Activated CD4-positive, alpha-beta T cell treated with anti-CD3 and anti-CD28 coated beads for 1 hour (primary cell): ENCODE measurements at places on chromosomes 16 and 17.

- no peak for DNase-seq
These were observed 57.8 kb downstream of the LDHD start for GRCh38 chr16:75058806-75059205.

DNA sequence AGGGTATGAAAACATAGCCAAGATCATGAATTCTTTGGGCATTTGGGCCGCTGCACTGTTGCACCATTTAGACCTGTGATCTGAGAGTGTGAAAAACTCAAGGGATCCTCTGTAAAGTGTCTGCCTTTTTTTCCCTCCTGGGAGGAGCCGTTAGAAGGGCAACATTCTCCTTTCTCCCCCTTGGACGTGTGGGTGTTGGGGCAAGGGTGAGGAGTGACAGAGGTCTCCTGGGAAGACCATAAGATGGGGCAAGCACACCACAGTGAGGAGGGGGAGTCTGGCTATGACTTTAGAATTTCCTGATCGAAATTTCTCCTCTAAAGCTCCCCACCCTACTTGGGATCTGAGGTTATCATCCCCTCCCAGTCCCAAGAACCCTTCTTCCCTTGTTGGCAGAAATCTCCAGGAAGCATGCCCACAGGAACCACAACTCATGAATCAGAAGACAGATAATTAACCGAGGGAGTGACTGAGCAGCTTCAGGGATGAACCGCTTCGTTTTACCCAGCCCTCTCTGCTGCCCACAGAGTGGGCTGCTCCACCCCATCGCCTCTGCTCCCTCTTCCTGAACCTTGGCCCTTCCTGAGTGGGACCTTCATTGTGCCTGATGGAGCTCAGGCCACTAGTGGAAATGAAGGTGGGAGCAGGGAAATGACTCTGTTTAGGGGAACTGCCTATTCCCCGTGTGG, 4.2 kb downstream of the ITGB3 start:
- DNase-seq, result no peak

DNA sequence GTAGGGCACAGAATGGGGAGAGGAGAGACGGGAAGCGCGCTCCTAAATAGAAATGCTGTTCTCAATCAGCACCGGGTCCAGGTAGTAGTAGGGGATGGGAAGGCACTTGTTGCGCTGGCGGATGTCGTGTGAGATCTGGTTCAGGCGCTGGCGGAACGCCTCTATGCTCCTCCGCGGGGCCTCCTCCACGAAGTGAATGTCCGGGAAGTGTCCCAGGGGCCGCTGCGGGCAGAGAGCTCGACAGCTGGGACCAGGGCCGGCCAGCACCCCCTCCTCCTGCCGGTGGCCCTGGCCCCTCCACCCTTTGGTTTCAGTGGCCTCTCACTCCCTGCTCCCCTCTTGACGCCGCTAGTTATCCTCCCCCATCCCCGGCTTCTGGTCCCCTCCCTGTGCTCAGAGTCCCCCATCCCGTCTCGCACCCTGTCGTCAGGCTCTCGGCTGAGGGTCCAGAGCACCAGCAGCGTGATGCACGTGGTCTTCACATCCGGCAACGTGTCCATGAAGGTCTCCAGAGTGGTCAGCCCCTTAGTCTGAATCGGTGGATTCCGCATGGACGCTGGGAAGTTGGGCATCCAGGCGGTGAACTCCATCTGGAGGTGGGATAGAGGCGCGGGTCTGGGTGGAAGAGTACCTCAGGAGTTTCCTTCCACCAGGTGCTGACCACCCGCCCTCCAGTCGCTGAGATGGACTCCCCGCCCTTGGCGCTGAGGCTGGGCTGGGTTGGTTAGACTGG, 14.6 kb downstream of the ALOX12B start:
- no peak for DNase-seq

GRCh38 chr16:54422569-54422978, 136.0 kb upstream of the IRX3 start:
- no peak for DNase-seq

DNA sequence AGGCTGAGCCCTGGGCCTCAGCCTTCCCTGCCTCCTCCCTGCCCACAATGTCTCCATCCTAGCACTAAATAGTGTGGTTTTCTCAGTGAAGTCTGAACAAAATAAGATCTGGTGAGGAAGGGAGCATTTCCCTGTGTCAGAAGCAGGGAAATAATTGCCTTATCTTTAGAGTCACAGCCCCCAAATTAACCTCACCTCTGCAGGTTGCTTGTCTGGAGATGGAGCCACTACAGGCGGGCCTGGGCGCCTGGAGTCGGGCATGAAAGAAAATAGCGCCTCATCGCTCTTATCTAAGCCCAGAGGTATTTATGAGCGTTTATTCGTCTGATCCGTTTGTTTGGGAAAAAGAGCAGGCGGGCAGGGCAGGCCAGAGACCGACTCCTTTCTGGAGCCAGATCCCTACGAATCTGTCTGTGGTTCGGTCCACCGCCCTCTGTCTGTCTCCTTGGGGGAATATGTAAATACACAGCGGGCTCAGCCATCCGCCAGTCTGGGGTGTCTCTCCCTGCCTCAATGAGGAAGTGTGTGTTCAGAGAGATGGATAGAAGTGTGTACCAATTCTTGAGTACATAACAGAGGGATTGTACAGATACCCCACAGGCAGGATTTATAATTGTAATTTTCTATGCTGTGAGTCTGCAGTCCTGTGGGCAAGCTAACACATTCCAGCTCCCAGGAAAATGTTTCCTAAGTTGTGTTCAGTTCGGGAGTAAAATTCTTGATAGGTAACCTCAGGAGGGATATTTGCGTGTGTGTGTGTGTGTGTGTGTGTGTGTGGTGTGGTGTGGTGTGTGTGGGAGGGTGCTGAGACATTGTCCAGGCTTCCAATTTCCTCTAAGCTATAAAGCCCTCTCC, 4.3 kb downstream of the HOXB6 start:
- no peak for DNase-seq

GRCh38 chr16:14965328-14965727, 9.5 kb upstream of the PDXDC1 start:
- DNase-seq, result no peak

DNA sequence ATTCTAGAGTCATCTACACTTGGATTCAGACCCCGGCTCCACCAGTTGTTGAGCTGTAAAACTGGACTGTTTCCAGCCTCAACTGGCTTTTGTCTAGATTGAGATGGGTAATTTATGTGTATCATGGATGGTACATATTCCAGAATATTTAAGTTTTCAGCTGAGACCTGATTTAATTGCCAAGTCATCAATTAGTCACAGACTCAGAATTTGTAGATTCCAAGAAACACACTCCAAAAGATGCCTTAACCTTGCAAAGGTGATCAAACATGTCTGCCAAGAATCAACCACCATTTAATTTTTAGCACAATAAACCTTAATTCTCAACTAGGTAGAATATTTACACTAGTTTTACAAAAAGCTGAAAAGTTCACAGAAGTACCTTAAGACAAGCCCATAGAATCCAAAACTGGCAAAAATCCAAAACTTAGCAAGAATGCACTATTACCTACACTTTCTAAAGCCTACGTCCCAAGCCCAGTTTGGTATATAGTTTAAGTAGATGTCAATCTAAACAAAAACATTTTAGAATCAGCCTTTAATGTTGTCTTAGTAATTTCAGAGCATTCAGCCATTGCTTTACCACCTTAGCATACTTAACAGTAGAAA, 17.7 kb downstream of the SIAH1 start:
- DNase-seq, result no peak

- no peak for DNase-seq
These were observed 41.0 kb downstream of the PAFAH1B1 start for GRCh38 chr17:2634361-2634960.

DNA sequence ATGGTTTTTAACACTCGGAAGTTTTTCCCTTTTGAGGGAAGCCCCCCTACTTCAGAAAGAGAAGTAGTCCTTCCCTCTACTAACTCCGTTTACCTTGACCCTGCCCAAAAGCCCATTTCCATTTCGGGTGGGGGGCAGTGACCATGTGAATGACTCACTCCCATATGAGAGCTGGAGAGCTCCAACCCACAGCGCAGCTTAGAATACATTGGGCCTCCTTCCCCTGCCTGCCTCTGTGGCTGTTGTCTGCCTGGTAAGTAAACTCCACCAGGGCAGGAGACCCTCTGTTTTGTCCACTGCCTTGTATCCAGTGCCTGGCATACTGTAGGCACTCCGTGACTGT, 985 bp downstream of the SGSM2 start:
- DNase-seq, result no peak

- no peak for DNase-seq
These were observed 253.3 kb downstream of the SLC39A11 start for GRCh38 chr17:72839131-72839725.

DNA sequence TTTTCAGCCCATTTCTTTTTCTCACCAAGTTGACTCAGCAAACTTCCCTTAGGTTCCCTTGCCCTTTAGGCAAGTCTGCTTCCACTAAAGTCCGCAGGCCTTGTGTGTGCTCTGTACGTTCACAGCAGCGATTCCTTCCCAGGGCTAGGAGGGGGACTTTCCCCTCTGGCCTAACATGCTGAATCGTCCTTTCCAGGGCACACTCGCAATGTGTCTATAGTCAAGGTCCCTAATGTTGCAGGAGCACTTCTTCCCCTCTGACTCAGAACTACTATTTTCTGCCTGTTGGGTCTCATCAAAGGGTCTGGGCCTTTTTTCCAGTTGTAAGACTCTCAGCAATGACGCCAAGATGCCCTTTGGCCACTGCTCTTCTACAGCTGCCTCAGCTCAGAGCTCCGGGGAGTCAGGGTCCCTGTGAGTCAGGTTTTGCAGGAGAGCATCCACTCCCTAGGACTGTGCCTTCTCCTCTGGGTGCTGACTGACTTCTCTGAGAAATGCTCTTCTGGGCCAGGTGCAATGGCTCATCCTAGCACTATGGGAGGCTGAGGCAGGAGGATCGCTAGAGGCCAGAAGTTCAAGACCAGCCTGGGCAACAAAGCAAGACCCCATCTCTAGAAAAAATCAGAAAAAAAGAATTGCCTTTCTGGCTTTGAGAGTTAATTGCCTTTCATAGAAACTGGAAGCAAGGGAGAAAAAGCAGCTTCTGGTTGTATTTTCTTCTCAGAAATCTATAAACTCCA, 64.4 kb upstream of the TBX2 start:
- DNase-seq, result no peak

DNA sequence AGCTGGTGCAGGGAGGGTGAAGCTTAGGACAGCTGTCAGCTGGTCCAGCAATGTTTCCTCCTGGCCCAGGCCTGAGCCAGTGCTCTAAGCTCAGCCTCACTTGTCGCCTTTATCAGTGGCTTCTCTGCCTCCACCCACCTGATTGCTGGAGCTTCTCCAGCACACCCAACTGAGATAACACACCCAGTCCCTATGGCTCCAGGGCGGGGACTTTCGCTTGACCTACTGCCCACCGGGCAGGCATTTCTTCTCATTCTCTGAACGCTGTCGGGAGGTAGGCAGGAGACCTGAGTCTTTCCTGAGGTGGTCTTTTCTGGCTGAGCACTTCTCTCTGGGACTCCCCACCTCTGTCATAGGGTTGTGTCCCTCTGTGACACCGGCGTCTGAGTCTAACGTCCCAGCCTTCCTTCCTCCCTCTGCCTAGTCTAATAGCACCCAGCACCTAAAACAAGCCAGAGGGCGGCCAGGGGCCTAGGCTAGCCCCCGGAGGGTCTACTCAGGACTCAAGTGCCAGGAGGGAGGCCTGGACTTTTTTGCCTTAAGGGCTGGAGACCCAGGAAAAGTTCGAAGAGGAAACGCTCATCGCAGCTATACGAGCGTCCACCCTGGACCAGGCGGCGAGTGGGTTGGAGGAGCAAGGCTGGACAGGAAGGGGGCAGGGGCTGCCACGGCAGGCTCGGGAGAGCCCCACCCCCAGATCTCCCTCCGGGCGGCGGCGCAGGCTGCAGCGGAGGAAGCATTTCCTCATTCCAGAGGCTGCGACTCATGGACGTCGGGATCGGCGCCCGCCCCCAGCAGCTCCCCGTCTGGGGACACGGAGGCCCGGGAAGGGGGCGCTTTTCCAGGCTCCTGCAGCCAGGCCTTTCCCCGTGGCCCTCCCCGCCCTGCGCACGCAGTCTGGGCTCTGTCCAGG, 756 bp downstream of the TAX1BP3 start:
- DNase-seq, result no peak

GRCh38 chr17:11144358-11145233, 96.4 kb upstream of the SHISA6 start:
- DNase-seq, result no peak

DNA sequence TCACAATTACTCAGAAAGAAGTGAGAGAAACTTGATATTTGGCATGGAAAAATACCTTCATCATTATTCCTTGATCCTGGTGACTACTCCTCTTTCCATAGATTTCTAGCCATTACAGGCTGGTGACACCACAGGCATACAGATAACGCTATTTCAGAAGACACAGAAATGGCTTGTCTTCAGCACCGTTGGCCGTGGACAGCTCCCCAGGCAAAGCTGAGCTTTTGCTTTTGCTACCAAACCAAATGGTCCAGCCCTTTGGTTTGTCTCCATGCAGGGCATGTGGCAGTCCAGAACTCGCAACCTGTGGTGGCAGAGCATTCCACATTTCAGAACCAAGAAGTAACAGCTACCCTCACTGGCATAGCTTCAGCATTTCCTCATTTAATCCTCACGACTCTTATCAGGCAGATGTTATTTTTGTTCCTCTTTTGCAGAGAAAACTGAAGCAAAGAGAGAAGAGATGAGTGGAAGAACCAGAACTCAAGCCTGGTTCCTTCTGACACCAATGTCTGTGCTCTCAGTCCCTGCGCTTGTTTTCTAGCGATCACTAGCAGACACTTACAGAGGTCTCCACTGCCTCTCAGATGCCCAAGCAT, 55.5 kb downstream of the HS3ST4 start:
- DNase-seq, result no peak

DNA sequence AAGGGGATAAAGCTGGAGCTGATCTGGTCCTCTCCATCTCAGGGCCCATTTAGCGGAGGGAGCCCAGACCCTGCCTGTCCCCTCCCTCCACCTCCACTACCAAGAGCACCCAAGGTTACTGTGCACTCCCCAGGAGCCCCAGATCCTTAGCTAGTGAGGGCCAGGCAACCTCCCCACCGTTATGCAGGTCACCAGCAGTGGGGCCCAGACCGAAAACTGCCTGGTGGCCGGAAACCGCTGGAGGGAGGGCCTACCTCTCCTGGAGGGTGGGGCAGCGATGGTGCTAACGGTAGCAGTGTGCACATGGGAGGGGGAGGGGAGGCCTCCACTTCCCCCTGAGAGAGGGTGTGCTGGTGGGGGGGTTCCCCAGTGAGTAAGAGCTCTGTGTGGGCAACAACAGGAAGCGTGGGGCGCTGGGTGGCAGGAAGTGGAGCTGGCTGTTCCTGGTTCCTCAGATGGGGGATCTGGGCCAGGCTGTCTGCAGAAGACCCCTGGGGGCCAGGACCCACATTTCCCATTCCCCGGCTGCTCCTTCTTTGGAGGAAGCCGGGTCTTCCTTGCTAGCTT, 4.4 kb downstream of the FMNL1 start:
- peak; percentile 88 for DNase-seq

- DNase-seq, result no peak
These were observed 31.3 kb upstream of the MRPS23 start for GRCh38 chr17:57881143-57881542.

- no peak for DNase-seq
These were observed 16.0 kb downstream of the SPNS3 start for GRCh38 chr17:4449736-4450135.

DNA sequence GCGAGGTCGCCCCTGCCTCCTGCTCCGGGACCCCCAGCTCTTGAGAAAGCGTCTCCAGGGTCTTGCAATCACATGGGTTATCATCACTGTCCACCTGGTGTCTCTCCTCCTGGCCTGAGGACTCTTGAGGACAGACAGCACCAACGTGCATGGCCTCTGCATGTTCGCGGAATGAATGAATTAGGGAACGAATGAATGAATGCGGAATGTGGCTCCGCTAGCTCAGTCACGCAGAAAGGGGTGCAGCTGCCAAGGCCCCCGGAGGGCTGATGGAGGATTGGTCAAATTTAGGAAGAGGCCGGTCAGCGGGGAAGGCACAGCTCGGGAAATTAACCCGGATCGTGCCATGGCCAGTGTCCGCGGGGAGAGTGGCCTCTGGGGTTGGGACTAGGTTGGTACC, 3.3 kb downstream of the FBXL16 start:
- no peak for DNase-seq

GRCh38 chr17:19928299-19928698, 49.3 kb downstream of the AKAP10 start:
- no peak for DNase-seq
